ENCODE measurements at places on chromosomes 1 and 21.

- no peak for DNase-seq
These were observed 740.5 kb upstream of the B3GALT2 start for GRCh38 chr1:193926956-193927355.

GRCh38 chr21:45289655-45290515 lies 2.2 kb upstream of the POFUT2 start:
- peak; percentile 37 for DNase-seq

DNA sequence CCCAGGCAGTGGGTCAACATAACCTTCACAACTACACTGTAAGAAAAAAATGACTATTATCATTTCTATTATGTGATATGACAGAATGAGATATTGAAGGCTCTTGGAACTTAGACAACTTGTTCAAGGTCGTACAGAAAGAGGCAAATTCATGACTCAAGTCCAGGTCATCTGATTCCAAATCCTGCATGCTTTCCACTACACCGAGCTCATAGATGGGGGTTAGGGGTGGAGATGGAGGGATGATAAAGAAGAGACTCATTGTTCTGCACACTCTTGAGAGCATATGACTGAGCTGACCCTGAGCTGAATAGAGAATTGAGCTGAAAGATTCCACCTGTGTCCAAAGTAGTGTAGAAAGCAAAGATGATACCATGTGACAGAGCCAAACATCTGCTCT lies 2.8 kb downstream of the FCRL6 start:
- DNase-seq, result no peak

DNA sequence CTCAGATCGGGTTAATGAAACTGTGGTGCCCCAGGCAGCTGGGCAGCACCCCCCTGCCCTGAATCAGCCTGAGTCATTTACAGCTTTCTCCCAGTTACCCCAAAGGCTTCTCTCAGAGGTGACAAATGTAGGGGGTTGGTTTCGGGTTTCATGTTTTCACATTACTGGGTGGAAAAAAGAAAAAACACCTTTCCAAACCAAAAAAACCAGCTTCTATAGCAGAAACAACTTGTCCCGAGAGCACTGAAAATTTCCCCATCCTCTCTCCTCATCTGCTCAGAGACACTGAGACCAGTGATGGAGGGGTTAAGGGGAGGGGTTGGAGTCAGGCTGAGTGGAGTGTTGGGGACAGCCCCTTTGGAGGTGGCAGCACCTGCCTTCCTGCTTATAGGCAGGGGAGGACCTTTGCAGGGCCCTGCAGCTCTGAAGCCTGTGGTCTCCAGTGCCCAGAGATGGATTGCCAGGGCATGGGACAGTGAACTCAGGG lies 15.6 kb downstream of the UTP11 start:
- no peak for DNase-seq

DNA sequence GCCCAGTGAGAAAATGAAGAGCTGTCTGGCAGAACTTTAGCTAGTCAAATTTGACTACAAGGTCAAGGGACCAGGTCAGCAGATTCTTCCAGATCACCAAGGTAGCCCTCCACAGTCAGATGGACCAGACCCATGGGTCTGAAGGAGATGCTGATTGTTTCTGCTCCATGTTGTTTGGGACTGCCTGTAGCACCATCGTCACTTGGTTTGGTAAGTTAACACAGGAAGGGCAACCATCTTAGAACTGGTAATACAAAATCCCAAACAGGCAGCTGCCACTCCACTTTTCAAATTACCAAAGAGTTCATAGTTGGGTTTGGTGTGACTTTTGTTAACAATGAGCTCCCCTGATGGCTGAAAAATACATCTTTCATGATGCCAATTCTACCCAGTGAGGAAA lies 9.0 kb downstream of the ITPKB start:
- no peak for DNase-seq

- DNase-seq, result no peak
These were observed 48.6 kb downstream of the PCNX2 start for GRCh38 chr1:233246965-233247364.

DNA sequence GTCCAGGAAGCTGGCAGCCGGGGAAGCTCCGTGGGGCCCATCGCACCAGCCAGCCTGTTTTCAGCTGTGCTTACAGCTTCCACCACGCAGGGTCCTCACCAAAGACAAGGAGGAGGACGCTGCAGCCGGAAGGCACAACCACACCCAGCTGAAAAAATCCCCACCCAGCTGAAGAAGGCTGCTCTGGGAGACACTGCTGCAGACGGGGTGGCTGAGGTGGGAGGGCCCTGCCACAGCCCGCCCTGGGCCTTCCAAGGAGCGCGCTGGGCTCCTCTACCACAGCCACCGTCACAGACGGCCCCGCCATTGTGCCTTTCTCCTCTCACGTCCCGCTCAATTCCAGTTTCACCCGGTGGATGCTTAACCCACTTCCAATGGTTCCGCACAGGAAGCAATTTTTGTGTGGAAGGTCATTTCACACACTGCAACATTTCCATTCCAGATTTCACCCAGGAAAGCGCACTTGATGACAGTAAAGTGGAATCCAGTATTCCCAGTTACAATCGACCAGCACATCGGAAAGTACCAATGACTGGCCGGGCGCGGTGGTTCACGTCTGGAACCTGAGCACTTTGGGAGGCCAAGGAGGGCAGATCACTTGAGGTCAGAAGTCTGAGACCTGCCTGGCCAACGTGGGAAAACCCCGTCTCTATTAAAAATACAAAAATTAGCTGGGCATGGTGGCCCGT lies 47.9 kb downstream of the NPHP4 start:
- DNase-seq, result peak; percentile 31

DNA sequence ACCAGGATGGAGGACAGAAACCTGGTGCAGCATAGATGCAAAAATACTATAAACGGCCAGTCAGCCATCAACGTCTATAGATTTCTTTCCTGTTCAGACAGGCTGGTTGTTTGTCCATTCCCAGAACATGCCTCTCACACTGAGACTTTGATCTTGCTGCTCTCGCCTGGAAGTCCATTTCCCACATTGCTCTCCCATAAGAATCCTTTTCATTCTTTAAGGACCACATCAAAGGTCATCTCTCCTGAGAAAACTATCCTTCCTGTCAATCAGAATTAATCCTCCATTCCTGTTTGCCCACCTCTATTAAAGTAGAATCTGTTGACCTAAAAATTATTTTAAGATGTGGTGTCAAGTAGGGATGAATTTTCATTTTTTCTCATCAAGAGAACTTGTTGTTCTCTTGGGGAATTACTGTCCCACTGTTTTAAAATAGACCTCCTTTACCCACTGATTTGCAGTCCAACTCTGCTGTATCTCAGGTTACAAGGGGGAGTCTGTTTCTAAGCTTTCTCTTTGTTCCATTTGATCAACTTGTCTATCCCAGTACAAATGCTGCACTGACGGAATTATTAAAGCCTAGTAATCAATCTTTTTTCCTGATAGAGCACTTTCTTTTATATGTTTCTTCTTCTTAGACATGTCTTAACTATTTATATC lies 172.7 kb downstream of the PATJ start:
- no peak for DNase-seq

DNA sequence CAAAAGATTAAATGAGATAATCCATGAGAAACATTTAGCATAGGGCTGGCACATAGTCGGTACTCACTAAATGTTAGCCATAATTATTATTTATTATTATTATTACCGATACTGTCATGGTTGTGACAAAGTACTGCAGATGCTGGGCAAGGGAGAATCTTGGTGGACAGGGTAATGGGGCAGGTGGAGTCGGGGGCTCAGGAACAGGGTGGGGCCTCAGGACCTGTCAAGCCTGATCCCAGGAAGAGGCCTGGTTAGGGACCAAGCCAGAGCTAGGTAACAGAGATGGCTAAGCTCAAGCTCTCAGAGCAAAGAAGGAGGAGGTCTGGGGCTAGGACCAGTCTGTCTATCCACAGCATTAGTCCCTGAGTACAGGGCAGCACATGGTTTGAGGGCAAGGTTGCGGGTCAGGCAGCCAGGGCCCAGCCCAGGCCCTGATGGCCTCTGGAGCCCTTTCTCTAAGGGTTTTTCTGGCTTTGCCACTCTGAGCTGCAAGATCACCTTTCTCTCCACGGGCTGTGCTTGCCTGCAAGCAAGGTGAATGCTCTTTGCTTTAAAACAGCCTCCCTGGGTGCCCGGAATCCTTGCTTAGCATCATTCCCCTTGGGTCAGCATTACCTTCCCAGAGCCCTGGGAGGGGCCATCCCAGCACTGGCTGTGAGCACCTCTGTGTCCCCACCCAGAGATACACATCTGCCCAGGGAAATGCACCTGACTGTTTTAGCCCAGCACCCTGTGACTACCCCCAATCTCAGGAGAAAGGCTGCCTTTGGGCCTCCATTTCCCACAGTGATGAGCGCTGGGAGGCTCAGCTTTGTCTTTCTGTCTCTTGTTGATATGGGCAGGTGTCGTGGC lies 572.0 kb downstream of the PTPRU start:
- no peak for DNase-seq

GRCh38 chr1:41663671-41664400 lies 179.4 kb upstream of the EDN2 start:
- DNase-seq, result no peak

DNA sequence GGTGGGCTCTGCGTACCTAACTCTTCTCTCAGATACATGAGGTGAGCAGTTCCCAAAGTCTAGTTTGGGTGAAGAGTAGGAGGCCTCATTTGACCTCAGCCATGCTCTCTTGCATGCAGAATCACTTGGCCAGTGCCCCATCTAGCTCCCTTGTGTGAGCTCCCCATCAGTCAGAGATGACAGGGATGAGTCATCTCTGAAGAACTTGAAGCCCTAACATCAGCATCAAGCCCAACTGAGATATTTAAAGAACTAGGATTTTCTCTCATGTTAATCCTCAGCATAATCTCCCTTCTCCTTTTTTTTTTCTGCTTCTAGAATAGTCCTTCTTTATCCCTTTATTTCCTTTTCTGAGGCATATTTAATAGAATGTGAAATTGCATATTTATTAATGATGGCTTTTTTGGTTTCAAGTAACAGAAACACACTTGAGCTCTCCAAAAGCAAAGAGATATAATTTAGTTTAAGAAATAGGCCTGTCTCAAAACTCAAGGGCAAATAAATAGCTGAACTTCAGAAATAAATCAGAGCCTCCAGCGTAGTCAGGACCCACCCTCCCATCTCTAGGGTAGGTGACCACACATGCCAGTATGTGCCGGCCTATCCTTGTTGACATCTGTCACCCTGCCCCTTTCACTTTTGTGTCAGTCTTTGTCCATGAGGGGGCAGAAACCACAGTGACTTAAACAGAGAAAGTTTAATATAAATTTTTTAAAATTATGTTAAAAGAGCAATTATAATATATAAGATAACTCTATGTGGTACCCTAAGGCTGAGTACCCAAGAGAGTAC lies 112.3 kb downstream of the TSEN15 start:
- no peak for DNase-seq
